ENCODE measurements at places on chromosomes 3 and 15. TPM values are rescaled to one million over a fixed set of nuclear protein-coding genes. Genes with fewer than 3 reads are reported as not detected.

DNA sequence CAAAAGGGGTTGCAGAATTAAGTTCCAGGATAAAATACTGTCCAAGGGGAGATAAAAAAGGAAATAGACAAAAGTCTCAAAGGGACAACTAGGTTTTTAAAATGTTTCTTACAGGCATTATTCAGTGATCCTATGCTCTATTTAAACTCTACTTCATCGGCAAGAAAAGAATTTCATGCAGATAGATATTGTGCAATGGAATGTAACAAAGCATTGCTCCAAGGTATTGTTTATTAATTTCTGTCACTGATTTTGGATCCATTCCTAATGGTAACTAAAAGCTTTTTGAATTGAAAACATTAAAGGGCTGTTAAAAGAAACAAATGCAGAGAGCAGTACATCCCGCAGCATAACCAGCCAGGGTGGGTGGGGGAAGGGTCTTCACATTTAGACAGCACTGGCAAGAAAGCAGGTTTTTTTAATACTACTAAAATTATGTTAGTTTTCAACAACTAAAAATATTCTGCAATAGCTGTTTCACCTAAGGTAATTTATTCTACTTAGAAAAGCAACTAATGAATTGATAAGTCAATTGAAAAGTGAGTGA, 82.9 kb downstream of the THBS1 start:
- H3K36me3 ChIP-seq: no peaks in the 10 kb centered on the region
- no peak overlapping the region for H3K27ac ChIP-seq
- H3K4me3 ChIP-seq: no peak overlapping the region
- no peak for DNase-seq

DNA sequence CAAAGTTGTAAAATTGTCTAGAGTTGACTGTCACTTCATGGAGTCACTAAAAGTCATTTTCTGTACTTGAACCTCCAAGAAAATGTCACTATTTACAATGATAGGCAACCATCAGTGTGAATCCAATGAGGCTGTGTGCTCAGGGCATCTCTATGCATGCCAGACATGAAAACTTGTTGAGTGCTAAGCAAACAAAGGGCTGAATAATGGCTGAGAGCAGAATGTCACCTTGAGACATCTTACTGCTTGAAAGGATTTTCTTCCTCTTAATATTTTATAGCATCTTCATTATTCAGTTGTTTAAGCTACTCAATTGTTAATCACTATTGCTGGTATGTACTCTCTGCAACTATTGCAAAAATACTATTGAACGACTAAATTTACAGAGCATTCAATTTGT, 184.7 kb downstream of the PLCH1 start:
- H3K36me3 ChIP-seq: no peaks in the 10 kb centered on the region
- H3K4me1 ChIP-seq: peaks cover 5% of the 10 kb centered on the region
- DNase-seq: no peak
- no peak overlapping the region for H3K4me3 ChIP-seq

- no peak overlapping the region for H3K27ac ChIP-seq
- no peak for DNase-seq
- no peaks in the 10 kb centered on the region for H3K36me3 ChIP-seq
These were observed 12.8 kb upstream of the TMOD3 start for GRCh38 chr15:51816611-51817010.

SLC12A1 gene
- total RNA-seq: not detected

GRCh38 chr15:41493902-41494189, 172 bp downstream of the ITPKA start:
- H3K4me3 ChIP-seq: peak overlapping the region; percentile 39
- no peaks in the 10 kb centered on the region for H3K36me3 ChIP-seq
- H3K27ac ChIP-seq: no peak overlapping the region
- DNase-seq: no peak
- peaks cover 27% of the 10 kb centered on the region for H3K27me3 ChIP-seq
- H3K4me1 ChIP-seq: peaks cover 22% of the 10 kb centered on the region

SLC7A14 gene
- not detected for total RNA-seq

EOMES gene
- total RNA-seq: 37.1 TPM

- H3K36me3 ChIP-seq: no peaks in the 10 kb centered on the region
- no peaks in the 10 kb centered on the region for H3K27me3 ChIP-seq
- DNase-seq: no peak
- no peak overlapping the region for H3K4me3 ChIP-seq
- no peak overlapping the region for H3K27ac ChIP-seq
These were observed 64.5 kb upstream of the SMAD3 start for GRCh38 chr15:67000896-67001295.

- H3K36me3 ChIP-seq: no peaks in the 10 kb centered on the region
- no peaks in the 10 kb centered on the region for H3K4me1 ChIP-seq
- H3K27me3 ChIP-seq: no peaks in the 10 kb centered on the region
- DNase-seq: no peak
- no peak overlapping the region for H3K4me3 ChIP-seq
These were observed 24.6 kb downstream of the HLTF start for GRCh38 chr3:149061776-149062175.

DNA sequence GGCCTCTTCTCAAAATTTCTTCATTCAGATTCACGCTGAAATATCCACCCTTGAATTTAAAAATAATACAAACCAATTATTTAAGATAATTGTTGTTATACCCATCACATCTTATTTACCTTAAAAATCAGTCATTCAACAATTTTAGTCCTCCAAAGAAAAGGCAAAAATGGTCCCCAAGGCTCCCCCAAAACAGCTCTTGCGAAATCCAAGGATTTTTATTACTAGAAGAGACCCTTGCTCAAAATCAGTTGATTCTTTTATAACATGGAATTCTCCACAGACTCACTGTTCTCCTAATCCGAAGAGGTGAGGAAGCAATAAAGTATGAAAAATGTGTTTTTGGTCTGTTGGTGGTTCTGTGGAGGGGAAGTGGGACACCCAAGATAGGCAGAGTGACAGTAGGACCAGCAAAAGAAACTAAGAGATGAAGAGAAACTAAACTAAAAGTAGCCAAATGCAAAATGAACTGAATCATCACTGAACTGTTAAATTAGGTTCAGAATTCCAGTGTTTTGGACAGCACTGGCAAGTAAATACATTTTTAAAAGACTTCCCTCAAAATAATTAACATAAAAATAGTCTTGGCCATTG, 19.1 kb upstream of the PLCH1 start:
- H3K36me3 ChIP-seq: peaks cover 3% of the 10 kb centered on the region
- no peaks in the 10 kb centered on the region for H3K4me1 ChIP-seq
- H3K27ac ChIP-seq: no peak overlapping the region
- no peak for DNase-seq
- H3K4me3 ChIP-seq: no peak overlapping the region
- no peaks in the 10 kb centered on the region for H3K27me3 ChIP-seq

DNA sequence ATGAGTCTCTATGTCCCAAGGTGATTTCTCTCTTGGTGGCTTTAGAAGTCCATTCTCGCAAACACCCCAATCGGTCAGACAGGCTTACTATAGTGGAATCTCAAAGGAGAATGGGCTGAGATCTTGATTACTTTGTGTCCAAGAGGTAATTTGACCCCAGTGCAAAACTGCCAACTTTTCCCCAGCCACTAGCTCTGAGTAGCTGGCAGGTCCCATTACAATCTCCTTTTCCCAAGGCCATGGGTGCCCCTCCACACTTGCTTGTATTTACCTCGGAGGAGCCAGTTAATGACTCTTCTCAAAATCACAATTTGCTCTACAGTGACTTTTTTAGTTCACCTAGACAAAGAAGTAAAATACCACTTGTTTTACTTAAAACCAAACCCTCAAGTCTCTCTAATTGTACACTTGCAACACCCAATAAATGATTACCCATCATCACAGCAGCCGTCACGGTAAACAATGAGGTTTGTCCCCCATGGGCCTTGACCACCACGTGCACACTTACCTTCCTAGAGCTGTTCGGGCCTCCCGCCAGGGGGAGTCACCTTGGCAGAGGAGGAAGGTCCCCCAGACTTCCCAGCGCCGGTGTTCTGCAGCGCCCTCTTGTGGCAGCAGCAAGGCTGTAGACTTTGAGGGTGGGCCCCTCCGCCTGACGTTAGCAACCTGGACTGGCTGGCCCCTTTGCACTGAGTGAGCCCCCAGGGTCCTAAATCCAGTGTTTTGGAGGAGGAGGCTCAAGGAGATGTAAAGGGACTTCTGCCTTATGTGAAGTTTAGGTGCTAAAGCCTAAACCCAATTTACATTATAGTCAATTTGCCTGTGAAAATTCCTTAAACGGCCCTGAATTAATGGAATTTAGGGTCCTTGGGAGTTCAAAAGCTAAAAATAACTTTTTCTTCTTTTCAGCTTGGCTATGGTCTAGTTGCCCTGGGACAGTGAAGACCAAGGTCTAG, 18.7 kb upstream of the HDAC11 start:
- H3K4me1 ChIP-seq: no peaks in the 10 kb centered on the region
- no peaks in the 10 kb centered on the region for H3K27me3 ChIP-seq
- H3K36me3 ChIP-seq: no peaks in the 10 kb centered on the region

DNA sequence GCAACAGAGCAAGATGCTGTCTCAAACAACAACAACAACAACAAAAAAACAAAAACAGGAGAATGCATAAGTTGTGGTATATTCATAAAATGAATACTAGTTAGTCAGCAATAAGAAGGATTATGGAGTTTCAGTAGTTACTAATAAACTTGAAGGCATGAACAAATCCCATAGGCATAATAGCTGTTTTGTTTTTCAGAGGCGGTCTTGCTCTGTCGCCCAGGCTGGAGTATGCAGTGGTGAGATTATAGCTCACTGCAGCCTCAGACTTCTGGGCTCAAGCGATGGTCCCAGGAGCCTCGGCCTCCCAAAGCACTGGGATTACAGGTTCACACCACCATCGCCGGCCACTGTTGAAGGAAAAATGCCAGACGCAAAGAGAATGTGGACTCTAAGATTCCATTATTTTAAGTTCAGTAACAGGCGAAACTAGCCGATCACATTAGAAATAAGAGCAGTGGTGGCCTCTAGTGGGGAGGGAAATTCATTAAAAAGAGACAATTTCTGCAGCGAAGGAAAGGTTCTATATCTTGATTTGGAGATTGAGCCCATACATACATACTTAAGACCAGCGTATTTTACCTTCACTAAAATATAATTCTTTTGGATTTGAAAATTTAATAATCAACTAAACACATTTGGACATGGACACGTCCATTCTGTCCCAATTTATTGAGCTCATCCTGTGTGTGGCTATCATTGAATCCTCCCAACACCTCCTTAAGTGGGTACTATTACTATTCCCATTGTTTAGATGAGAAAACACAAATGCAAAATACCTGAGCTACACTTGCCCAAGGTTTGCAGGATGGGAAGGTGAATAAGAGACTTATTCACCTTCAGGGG, 27.4 kb upstream of the HDAC11 start:
- H3K36me3 ChIP-seq: no peaks in the 10 kb centered on the region
- peaks cover 15% of the 10 kb centered on the region for H3K4me1 ChIP-seq
- H3K27ac ChIP-seq: no peak overlapping the region

DNA sequence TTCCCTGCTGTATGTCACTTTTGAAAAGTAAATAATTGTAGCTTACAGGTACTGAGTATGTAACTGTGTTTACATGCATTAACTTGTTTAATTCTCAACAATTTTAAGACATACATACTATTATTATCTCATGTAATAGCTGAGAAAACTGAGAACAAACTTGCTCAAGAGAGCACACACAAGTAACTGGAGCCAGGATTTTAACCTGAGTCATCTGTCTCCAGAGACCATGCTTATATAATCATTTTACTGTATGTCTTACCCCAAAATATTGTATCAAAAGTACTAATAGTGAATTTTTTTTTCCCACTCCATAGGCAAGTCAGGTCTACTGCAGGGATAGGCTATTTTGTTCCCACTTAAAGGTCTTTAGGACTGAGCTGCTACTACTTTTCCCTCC, 95.4 kb downstream of the FEZF2 start:
- no peak for DNase-seq
- no peak overlapping the region for H3K4me3 ChIP-seq
- no peak overlapping the region for H3K27ac ChIP-seq

PDE12 gene
- total RNA-seq: 31.6 TPM

CMTM8 gene
- total RNA-seq: 3.3 TPM
